ENCODE measurements at places on chromosomes 1 and 21. TPM values are rescaled to one million over a fixed set of nuclear protein-coding genes. Genes with fewer than 3 reads are reported as not detected.

DEPDC1 gene
- 0.99 TPM for total RNA-seq

HTR6 gene
- not detected for total RNA-seq

PRELP gene
- total RNA-seq: 174 TPM

PSRC1 gene
- total RNA-seq: 2.2 TPM

EPHA8 gene
- not detected for total RNA-seq

All from aorta (tissue), 5 donors.